ENCODE measurements at places on chromosomes 7 and 10. TPM values are rescaled to one million over a fixed set of nuclear protein-coding genes. Genes with fewer than 3 reads are reported as not detected.

- no peak for DNase-seq
Observed at GRCh38 chr10:123704812-123705211, 38.7 kb downstream of the GPR26 start.

- no peak for DNase-seq
Observed at GRCh38 chr10:122968698-122969097, 11.5 kb upstream of the PSTK start.

- no peak for DNase-seq
Observed at GRCh38 chr7:38453168-38453567, 178.0 kb downstream of the AMPH start.

DNA sequence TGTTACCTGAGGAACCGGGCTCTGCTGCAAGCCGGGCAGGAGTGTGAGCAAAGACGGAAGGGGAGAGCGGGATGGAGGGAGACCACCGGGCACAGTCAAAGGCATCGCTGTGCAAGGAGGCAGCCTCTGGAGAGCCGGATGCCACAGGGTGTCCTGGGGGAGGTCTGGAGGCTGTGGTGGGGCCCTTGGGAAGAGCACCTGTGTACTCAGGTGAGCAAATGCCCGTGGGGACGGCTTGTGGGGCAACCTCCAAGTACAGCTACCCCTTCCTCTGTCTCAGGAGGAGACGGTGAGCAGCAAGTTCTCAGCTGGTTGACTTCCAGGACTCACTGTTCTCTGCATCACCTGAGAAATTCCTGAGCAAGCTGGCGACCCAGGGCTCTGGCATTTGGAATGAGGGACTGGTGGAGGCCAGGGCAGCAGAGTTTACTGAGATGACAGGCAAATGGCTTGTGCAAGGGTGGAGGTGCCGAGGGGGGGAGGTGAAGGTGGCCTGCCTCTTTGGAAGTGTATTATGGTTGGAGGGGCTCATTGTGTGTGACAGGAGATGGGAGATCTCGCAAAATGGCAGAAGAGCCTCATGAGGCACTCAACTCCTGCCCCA, 345.2 kb upstream of the SHH start:
- DNase-seq, result no peak

DNA sequence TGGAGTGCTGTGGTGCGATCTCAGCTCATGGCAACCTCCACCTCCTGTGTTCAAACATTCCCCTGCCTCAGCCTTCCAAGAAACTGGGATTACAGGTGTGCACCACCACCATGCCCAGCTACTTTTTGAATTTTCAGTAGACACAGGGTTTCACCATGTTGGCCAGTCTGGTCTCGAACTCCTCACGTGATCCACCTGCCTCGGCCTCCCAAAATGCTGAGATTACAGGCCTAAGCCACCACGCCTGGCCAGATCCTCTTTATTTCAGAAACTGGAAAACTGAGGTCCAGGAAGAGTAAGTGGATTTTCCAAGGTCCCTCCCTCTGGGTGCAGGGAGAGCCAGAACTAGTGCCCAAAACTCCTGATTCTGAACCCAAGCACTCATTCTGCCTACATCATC, 413.1 kb upstream of the AUTS2 start:
- DNase-seq, result no peak

GRCh38 chr7:155198901-155199845, 98.5 kb upstream of the INSIG1 start:
- DNase-seq, result no peak

- DNase-seq, result no peak
Observed at GRCh38 chr7:44396496-44396895, 71.1 kb upstream of the CAMK2B start.

GRCh38 chr7:81768951-81769778, 682 bp downstream of the HGF start:
- no peak for DNase-seq

- no peak for DNase-seq
Observed at GRCh38 chr7:127813991-127814541, 162.1 kb downstream of the SND1 start.

DNA sequence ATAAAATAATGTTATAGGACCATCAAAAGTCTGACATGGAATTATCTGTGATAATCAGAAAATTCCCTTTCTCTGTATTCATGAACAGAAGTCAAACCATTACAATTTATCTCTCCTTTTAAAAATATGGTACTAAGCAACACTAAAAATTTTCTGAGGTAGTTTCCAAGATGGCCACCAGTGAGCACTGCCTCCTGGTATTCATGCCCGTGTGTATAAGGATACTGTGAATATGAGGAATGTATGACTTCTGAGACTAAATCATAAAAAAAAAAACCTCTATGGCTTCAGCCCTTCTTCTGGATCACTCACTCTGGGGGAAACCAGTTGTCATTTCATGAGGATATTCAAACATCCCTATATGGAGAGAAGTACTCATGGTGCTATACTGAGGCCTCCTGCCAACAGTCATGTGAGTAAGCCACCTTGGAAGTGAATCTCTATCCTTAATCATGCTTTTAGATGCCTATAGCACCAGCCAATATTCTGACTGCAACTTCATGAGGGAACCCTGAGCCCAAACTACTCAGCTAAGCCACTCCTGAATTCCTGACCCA, 41.1 kb downstream of the SIRT1 start:
- no peak for DNase-seq

DNA sequence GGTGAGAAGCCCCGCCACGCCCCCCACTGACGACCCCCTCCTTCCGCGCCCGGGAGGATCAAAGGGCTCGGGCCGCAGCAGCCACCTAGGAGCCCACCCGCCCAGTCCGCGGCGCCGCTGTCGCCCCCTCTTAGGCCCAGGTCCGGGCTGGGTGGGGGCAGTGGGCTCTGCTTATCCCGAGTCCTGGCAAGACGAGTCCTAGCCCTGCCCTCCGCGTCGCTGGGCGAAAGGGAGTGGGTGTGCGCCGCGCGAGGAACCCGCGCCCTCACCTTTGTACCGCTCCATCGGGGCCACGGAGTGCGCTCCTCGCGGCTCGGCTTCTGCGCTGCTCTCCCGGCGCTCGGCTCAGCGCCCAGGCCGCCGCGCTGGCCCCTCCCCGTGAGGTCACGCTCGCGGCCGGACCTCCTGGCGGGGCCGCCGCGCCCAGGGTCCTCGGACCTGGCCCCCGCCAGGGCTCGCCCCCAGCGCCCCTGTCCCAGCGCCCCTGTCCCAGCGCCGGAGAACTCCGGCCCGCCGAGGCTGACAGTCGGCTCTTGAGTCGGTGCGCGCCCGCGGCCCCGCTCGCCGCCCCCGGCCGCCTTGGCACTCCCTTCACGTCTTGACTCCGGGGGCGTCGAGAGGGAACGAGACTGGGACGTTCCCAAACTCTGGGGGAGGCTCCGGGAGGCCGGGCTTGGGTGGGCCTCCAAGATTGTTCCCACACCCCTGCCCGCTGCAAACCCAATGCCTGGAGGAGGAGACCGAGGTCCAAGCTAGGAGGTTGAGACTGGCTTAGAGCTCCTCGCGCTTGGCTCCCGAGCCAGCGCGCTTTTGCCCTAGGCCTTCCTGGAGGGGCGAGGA, at the start of gene AFAP1L2:
TSS of gene AFAP1L2 (minus strand) at position 332 of the 840 bp plus-strand sequence. CDS start at position 285, 47 bp downstream.
- DNase-seq, result peak; percentile 71

- DNase-seq, result no peak
Observed at GRCh38 chr7:34145603-34146002, 240.3 kb downstream of the BMPER start.

DNA sequence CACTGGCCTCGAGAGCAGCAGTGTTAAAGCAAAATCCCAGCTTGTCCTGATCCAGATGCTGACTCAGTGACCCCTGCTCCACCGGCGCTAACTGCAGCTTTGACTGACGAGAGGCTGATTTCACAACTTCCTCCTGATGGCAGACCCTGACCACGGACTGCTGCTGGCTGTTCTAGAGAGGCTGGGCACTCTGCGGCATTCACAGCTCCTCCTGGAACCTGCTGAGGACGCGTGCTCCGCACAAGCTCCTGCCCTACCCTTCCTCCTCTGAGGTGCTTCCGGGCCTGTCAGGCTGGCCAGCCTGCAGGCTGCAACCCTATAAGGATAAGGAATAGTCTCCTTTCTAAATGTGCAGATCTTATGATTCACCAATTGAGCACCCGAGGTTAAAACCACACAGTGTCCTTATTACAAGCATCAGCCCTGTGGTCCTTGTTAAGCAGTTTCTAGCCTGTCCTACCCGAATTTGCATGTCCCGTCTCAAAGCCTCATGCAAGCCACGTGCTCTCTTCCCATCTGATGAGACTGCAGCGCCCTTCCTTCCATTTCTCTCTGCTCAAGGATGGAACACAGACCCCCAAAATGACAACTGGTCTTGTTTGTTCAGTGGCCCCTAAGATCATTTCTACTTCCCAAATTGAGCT, 35.5 kb upstream of the NCAPG2 start:
- no peak for DNase-seq

GRCh38 chr10:120891365-120891764, 40.2 kb downstream of the WDR11 start:
- DNase-seq, result no peak

DNA sequence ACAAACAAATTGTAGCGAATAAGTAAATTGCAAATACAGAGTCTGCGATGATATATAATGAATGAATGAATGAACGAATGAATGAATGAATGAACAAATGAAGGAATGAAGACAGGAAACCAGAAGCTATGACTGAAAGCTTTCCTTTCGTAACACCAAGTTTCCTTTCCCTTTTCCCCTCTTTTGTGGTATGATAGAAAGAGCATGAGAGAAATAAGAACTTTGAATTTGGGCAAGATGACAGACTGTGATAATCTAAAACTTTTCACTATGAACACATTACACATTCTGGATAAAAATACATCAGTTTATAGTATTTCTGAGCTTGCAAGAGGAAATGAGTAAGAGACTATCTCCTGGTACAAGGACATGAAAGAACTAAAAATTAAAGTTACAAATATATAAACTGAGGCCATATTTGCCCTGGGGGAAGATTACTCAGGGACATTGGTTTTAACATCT, 8.4 kb upstream of the UCN3 start:
- DNase-seq, result no peak

- DNase-seq, result peak; percentile 55
Observed at GRCh38 chr10:89649051-89649450, 4.0 kb upstream of the PANK1 start.

GRCh38 chr10:73653701-73654100, 2.1 kb downstream of the SYNPO2L start:
- DNase-seq, result no peak

DNA sequence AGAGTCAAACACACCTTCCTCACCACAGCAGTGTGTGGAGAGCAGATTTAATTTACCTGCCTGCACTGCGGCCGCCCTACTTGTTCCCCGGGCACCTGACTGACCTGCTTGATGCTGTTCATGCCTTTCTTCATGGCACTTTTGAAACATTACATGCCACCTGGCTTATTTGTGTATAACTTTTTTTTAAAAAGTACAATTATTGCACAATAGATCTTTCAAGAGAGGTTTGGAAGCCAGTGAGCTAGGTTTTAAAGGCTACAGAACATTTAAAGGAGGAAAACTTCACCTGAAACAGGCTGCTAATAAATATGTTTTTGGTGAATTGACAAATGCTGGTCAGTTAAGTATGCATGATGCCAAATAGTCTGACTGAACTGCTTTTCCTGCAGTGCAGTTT, 33.1 kb downstream of the SLC18A2 start:
- no peak for DNase-seq

DNA sequence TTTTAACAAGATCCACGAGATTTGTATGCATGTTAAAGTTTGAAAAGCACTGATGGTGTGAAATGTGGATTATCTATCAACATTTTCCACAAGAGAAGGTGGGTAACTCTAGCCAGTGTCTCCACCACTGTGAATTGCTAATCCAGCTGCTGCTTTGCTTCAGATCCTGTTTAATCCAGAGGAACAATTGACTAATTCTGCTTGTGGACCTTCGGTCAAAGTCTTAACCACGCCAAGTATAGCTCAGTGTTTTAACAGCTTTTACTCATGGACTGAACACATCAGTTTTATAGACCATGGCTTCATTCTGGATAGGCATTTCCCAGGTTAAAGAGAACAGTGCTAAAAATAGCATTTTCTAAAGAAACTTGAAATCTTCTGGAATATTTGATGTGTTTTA, 23.5 kb downstream of the ADK start:
- no peak for DNase-seq

DNA sequence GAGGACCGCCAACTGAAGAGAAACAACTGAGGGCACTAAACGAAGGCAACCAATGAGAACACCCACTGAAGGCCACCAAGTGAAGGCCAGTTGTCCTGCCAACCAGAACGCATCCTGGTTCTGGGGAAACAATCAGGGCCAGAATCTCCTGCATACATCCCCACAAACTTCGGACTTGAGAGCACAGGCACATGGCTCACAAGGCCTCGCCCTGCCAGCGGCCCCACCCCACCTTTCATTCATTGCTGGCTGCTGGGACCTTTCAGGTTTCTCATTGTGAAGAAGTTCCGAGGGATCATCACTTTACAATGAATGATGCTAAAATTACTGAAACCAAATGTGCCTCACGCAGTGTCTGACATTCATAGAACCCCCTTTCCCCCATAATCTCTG, 79.2 kb upstream of the ABI1 start:
- DNase-seq, result no peak

The RBM48 gene
- 15.9 TPM for total RNA-seq

The MYL7 gene
- total RNA-seq, result not detected

The ORAI2 gene
- total RNA-seq, result 133 TPM

The SLIT1 gene
- under 0.01 TPM for total RNA-seq

The ZNF365 gene
- not detected for total RNA-seq

The EGR2 gene
- total RNA-seq, result 0.78 TPM

The OPALIN gene
- total RNA-seq, result not detected

The GATA3 gene
- 2.1 TPM for total RNA-seq

The PWWP2B gene
- total RNA-seq, result 27.6 TPM

The ANKRD22 gene
- not detected for total RNA-seq
